ENCODE measurements at places on chromosomes 11 and 22.

DNA sequence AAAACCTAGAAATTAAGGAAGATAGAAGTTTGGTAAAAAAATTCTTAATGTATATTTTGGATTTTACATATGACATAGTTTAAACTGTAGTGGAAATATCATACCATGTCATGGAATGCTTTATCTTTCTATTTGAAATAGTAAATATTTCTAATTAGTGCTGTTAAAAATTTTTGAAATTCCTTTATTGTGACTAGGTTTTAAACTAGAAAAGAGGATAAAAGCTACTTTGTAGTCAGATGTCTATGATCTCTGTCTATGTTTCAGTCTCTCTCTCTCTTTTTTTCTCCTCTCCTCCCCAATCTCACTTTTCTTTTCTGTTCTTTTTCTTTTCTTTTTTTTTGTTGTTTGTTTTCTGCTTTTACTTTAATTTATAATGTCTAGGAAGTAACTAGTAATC lies 226.2 kb downstream of the TMEM135 start:
- no peak for DNase-seq

GRCh38 chr22:28802595-28803123 lies 2.3 kb upstream of the XBP1 start:
- no peak for DNase-seq

DNA sequence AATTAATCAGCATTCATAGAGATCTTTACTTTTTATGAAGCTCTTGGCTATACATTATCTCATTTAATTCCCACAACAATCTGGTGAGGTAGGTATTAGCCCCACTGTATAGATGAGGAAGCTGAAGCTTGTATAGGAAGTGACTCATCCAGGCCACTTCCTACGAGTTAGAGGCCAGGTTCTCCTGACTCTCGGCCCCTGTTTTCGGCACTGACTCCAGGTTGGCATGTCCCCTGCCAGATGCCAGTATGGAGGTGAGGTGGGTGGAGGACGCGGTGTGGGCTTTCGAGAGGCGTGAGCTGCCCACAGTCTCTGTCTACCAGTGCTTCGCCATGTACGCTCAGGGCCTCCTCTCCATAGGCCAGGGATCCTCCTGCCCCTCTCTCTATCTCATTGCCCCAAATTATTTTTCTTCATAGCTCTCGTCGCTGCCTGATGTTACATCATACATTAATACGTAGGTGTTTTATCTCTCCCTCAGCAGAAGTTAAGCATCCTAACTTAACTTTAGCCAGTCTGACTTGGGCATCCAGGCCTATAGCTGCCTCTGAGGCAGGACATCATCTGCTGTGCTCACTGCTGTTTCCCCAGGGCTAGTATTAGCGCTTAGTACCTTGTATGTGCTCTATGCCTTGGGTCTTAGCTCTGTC lies 9.0 kb downstream of the DGAT2 start:
- DNase-seq = no peak

GRCh38 chr11:8747173-8747572 lies 64.6 kb downstream of the RPL27A start:
- no peak for DNase-seq

GRCh38 chr11:106422583-106422982 lies 345.1 kb downstream of the AASDHPPT start:
- DNase-seq = peak; percentile 16

DNA sequence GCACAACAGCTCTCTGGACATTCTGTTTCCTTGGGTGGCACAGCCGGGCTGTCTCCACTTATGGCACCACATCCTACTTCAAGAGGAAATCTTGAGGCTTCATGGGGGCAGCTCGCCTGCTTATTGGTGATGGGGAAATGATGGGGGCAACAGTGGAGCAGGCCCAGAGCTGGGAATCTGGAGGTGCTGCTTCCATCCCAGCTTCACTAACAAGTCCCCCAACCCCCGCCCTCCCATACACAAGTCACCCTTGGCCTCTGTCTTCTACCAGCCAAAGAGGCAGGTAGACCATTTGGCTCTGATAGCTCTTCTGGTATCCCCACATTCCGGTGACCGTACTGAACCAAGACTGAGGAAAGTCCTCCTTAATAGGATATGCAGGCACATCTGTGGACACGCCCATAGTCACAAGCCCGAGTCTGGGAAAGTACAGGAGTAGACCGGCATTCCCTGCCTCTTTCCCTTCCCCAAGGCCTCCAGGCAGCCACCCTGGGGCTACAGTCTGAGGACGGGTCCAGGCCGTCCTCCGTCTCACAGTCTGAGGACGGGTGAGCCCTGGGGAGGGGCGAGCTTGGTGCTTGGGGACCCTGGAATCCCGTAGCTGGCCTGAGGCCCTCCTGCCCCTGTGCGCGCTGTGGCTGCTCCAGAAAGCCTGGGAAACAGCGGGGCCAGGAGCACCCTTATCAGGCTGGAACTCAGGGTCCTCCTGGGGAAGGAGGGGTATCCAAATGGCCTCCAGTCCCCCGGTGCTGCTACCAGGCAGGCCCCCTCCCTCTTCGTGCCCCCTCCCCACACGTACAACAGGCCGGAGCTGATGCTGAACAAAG lies 145.6 kb downstream of the FEZ1 start:
- no peak for DNase-seq

DNA sequence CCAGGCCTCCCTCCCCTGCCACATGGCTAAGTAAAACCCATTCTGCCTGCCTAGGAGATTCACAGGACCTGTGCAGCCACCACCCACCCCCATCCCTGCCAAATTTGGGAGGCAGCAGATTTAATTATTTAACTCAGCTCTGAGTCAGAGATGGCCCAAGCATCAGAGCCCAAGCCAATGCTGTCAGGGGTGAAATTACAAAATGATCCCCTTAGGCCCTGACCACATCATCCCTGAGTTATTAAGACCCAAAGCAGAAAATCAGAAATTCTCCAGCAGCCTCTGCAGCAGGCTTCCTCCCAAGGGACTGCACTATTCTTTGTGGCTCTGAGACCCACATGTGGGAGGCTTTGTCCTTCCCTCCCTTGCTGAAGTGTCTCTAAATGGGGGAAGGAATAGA lies 52.8 kb upstream of the RRAS2 start:
- DNase-seq = peak; percentile 79

- peak; percentile 71 for DNase-seq
These were observed 32.0 kb downstream of the SLC1A2 start for GRCh38 chr11:35387111-35387982.

DNA sequence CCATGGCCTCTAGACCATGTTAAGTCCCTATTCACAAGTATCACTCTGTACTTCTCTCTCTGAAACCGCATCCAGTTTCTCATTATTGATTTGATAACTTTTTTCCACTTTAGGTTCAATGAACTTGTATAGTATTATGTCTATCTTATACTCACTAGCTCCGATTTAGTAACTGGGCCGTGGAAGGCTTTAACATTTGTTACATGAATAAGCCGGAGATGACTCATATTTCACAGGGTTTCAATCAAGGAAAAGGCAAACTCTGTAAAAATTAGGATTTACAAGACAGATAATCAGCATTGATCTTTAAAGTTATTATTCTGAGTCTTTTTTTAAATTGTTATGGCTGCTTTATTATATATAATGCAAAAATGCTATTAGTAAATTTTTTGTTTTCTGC lies 662.2 kb upstream of the CNTN5 start:
- no peak for DNase-seq

DNA sequence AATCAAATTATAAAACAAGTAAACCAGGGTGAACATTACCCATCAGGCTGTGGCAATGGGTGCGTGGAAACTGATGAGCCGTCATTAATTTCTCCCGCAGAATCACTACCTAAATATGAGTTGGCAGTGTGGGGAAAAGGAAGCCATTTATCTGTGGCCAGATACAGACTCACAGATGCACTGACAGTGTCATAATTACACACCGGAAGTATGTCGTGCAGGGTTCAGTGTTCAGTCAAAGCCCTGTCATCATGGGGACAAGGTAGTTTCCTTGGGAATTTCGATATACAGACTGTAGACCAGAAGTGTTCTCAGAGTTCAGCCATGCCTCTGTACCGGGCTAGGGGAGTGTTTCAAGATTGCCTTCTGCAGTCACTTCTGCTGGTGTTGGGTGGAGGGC lies 119.2 kb upstream of the SEZ6L start:
- no peak for DNase-seq

DNA sequence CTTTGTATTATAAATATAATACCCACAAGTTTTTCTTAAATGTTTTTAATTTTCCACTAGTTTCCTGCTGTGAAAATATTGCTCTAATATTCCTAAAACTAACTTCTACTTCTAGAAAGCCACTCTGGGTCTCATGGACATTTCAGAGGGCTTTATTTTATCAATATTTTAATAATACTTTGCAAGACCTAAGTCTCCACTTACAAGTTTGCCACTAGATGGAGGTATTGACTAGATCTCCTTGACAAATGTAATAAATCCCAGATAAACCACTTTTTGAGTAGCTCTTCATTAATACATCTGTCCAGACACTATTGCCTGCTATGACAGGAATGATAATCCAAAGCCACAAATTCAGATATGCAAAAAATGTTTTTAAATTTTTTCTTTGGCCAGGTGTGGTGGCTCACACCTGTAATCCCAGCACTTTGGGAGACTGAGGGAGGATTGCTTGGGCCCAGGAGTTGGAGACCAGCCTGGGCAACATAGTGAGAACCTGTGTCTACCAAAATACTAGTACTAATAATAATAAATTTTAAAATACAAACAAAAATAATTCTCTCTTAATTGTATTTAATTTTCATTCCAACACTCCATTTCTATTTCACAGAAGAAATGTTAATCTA lies 3.5 kb upstream of the ACAT1 start:
- DNase-seq = peak; percentile 81

- DNase-seq = no peak
These were observed 636.0 kb downstream of the TBC1D22A start for GRCh38 chr22:47398491-47398890.
